ENCODE measurements at places on chromosomes 4 and X.

DNA sequence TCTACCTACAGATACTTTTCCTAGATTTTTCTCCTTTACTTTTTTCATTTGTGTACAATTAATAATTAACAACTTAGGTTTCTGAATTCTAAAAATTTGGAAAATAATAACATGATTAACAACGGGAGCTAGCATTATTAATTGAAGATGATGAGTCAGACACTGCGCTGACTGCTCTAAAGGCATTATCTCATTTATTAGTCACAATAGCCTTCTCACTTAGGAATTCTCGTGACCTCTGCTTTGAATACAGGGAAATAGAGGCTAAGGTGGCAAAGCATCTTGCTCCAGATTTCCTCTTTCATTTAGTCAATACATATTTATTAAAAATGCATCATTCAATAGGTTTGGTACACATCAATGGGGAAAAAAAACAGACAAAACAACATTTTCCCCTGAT, 441.3 kb downstream of the PCDH18 start:
- no peak for DNase-seq

GRCh38 chr4:99540277-99540939, 23.4 kb downstream of the TRMT10A start:
- DNase-seq: no peak

GRCh38 chr4:136342666-136343065, 1189.6 kb downstream of the PCDH18 start:
- DNase-seq: no peak

GRCh38 chr4:38752941-38753806, 29.6 kb downstream of the TLR10 start:
- DNase-seq: peak; percentile 82

- no peak for DNase-seq
Measured at GRCh38 chr4:107196312-107196711, 160.2 kb upstream of the DKK2 start.

- no peak for DNase-seq
Measured at GRCh38 chr4:15963001-15963451, at the start of gene FGFBP2. FGFBP2 (minus strand) TSS chr4:15963175; CDS start chr4:15963129, 46 bp downstream.

- peak; percentile 45 for DNase-seq
Measured at GRCh38 chr4:144872508-144873225, 225.3 kb downstream of the ANAPC10 start.

- no peak for DNase-seq
Measured at GRCh38 chrX:153537526-153538295, 20.3 kb downstream of the ATP2B3 start.

DNA sequence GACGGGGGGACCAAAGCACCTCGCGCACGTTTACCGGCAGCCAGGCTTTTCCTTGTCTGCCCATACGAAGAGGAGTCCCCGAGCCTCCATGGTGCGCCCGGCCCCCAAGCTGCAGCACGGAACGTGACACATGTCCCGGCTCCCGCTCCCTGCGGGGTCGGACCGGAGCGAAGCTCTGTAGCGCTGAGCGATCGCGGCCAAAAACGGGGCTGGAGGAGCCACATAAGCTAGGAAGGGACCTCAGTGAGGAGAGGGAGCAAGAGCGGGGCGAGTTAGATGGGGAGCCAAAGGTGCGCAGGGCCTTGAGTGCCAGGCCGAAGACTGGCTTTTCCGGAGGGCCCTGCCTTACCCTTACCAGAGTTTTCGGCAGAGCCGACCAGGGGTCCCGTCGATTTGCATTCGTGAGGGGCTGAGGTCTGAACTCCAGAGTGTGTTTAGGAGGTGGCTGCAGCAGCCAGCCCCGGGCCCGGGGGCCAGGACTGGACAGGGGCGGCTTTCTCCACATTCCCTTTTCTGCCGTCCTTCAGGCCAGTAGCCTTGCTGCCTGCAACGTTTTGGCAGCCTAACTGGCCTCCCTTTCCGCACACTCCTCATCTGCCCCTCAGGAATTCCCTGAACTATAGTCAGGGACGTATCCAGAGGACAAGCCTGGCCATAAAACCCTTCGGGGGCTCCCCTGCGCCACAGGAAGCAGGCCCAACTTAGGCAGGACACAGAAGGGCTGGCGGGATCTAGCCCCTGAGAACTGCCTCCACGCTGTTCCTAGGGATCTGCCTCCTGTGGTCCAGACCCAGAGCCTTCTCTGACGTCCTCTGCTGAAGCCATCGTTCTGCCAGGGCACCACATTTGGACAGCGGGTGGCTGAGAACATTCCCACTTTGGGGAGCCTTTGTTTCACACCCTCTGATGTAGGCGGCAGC, 689 bp downstream of the SSR4 start:
- no peak for DNase-seq

DNA sequence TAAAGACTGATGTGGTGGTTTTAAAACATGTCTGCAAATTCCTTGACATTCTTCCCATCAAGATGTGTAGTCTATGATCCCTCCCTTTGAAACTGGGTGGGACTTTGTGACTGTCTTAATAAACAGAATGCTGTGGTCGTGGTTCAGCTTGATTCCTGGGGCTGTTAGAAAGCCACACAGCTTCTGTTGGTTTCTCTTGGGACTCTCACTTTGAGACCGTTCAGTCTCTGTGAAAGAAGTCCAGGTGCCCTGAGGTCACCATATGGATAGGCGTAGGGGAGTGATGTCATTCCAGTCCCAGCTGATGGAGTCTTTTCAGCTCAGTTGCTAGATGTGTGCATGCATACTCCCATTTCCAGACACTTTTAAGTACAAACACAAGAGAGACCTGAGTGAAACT, 216.6 kb downstream of the KDR start:
- DNase-seq: no peak

DNA sequence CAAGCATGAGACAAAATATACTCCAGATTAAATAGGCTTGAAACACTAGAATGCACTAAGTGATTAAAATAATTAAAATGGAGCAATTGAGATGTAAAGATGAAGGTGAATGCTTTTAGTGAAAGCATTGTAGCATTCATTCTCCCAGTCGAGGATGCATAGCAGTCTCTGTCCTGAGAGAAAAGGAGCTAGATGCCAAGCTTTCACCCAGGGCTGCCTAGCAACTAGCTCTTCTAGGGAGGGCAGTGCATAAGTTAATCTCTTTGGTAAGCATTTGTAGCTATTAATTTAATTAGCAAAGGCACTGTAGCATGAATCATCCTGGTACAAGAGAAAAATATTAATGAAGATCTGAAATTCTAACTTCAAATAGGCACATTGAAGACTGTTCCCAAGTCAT, 1014.8 kb downstream of the C4orf33 start:
- DNase-seq: no peak

GRCh38 chr4:13201241-13201640, 282.9 kb downstream of the RAB28 start:
- DNase-seq: no peak

DNA sequence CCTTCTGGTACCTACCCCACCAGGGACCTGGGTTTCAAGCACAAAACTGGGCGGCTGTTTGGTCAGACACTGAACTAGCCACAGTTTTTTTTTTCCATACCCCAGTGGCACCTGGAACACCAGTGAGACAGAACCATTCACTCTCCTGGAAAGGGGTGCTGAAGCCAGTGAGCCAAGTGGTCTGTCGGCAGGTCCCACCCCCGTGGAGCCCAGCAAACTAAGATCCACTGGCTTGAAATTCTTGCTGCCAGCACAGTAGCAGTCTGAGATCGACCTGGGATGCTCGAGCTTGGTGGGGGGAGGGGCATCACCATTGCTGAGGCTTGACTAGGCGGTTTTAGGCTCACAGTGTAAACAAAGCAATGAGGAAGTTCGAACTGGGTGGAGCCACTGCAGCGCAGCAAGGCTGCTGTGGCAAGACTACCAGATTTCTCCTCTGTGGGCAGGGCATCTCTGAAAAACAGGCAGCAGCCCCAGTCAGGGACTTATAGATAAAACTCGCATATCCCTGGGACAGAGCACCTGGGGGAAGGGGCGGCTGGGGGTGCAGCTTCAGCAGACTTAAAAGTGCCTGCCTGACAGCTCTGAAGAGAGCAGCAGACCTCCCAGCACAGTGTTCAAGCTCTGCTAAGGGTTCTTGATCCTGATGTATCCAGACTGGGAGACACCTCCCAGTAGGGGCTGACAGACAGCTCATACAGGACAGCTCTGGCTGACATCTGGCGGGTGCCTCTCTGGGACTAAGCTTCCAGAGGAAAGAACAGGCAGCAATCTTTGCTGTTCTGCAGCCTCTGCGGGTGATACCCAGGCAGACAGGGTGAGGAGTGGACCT, 223.0 kb downstream of the COX18 start:
- no peak for DNase-seq

GRCh38 chrX:41921492-41922430, 1.6 kb downstream of the CASK start:
- DNase-seq: no peak

DNA sequence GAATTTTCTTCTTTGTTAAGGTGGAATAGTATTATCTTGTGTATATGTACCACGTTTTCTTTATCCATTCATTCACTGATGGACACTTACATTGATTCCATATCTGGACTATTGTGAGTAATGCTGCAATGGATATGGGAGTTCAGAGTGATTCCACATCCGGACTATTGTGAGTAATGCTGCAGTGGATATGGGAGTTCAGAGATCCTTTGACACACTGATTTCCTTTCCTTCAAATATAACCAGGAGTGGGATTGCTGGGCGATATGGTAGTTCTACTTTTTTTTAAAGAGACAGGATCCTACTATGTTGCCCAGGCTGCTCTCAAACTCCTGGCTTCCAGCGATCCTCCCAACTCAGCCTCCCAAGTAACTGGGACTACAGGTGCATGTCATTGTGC, 12.1 kb downstream of the TMEM156 start:
- no peak for DNase-seq

- no peak for DNase-seq
Measured at GRCh38 chr4:173046818-173047217, 121.8 kb upstream of the GALNT7 start.

DNA sequence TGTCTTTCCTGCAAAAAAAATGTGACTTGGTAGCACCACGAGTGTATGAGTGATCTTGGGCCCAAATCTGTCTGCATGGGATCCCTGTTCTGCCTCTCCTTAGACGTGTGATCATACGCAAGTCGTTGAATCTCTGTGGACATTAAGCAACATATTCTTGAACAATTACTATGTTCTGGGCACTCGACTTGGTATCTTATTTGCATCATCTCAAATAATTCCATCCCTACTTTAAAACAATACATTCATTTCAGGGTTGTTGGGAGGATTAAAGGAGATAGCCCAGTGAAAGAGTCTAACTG, 145.4 kb upstream of the CPEB2 start:
- DNase-seq: no peak

- DNase-seq: no peak
Measured at GRCh38 chrX:11952176-11952720, 186.0 kb upstream of the FRMPD4 start.

DNA sequence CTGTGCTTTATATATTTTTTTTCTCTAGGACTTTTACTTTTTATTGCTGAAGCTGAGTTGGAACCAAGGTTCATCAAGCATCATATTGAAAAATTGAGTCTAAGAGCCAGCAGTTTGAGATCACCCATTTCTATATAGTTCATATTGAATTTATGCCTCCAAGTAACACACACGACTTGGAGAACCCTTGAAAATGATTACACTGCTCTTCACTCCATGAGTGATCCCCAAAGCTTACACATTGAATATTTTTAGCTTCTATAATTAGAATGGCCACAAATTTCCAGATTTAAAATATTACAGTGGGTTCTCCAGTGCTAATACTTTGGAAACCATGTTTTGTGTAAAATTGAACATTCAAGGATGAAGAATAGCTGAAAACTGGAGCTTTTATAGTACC, 144.4 kb upstream of the SLC4A4 start:
- no peak for DNase-seq

All from urinary bladder (tissue), 4 donors.